ENCODE measurements at places on chromosomes 12 and 14.

DNA sequence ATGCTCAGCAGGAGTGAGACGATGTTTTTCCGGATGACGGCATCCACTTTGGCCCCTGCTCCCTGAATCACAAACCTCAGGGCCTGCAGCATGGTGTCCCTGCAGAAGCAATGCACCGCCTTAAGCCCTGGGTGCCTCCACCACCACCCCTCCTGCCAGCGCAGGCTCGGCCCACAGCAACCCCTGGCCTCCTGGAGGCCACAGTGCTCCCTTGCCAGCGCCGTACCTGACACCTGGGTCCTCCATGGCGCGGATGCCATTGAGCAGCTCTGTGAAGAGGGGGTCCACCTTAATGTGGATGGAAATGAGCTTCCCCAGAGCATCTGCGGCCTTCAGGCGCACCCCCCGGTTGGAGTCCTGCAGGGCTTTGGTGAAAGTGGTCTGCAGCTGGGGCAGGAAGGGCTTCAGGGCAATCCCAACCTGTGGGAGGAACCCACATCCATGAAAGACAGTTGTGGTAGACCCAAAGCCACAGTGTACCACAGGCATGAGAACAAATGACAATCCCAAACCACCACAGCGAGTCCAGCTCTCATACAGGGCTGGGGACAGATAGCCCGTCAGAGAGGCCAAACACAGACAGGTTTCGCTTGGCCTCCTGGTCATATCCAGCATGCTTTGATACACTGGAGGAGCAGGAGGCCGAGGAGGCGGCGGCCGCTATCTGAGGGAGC is 17.9 kb upstream of the RAB35 start:
- DNase-seq: no peak

DNA sequence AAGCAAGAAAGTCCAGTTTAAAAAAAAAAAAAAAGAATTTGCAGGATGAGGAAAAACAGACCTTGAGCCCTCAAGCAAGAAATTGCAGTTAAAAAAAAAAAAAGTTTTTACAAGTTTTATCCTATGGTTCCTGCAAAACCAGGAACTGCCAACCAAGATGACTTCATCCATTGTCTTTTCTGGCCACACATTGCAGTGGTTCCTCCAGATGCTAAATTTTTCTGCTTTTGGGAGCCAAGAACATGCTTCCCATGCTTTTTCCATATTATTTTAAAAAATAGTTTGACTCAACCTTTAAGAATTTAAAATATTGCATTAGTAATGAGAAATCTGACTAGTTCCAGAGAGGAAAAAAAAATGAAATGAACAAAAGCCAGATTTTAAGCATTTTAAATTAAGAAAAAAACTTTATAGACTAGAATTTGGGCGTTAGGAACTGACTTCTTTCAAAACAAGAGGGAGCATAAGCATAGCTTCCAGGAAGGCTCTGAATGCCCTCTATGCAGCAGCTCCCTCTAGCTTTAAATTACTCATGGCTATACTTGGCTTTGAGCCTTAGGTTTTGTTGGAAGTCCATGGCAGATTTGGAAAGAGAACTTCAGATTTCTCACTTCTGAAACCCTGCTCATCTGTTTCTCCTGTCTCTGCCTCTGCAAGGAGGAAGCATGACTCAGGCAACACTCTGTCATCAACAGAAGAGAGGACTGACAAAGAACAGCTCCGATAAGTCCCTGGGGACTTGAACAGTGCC is 124.5 kb downstream of the GPR65 start:
- DNase-seq: no peak

- no peak for DNase-seq
Measured at GRCh38 chr12:98456576-98457573, 58.5 kb upstream of the TMPO start.

- DNase-seq: no peak
Measured at GRCh38 chr14:92969871-92970270, 46.9 kb downstream of the CHGA start.

DNA sequence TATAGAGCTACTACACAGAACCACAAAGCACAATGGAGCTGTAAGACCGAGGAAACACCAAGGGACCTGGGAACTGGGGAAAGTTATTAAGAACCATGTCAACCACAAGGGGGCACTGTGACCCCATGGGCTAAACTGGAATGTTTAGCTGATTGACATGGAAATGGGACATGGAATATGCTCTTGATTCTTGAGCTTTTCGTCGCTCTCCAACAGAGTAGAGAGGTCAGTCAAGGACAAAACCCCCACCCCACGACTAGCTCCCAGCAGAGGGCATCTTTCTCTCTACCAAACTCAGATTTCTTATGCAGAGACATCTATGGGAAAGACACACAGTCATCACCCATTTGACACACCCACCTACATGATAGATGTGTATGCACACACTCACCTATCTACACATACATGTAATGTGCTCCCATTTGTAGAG is 10.1 kb downstream of the NDRG2 start:
- DNase-seq: peak; percentile 79

DNA sequence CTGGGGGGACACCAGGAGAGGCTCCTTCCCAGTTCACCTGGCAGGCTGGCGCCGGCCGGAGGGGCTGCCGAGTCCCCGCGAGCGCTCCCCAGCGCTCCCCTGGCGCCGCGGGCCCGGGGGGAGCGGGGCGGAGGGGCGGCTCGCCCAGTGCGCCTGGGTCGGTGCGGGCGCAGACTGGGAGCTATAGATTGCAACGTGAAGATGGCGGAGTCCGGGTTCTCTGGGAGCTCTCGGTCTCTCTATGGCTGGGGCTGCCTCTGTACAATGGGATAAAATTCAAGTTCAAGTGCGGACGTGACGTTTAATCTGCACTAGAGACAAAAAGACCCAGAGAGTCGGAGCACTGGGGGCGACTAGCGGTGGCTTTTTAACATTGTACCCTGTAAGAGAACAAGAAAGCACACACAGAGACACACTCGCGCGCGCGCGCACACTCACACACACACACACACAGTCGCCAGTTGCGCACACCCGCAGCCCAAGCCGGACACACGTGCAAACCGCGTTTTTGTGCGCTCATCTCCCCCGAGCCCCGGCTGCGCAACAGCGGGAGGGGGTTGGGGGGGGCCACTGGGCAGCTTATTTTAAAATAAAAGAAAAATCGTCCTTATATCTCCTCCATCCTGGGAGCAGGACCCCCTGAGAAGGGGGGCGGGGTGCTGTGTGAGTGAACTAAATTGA is at the start of gene BCL11B:
BCL11B (minus strand) TSS at position 247 of the 681 bp plus-strand sequence. CDS start 979 bp downstream, outside the sequence.
- peak; percentile 10 for DNase-seq

DNA sequence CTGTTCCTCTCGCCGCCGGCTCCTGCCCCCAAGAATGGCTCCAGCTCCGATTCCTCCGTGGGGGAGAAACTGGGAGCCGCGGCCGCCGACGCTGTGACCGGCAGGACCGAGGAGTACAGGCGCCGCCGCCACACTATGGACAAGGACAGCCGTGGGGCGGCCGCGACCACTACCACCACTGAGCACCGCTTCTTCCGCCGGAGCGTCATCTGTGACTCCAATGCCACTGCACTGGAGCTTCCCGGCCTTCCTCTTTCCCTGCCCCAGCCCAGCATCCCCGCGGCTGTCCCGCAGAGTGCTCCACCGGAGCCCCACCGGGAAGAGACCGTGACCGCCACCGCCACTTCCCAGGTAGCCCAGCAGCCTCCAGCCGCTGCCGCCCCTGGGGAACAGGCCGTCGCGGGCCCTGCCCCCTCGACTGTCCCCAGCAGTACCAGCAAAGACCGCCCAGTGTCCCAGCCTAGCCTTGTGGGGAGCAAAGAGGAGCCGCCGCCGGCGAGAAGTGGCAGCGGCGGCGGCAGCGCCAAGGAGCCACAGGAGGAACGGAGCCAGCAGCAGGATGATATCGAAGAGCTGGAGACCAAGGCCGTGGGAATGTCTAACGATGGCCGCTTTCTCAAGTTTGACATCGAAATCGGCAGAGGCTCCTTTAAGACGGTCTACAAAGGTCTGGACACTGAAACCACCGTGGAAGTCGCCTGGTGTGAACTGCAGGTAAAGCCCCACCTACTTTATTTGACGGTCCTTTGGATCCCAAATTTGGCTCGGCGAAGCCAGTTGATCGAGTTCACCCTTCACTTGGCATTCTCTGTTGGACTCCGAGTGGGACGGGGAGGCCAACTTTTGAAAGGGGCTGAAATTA is 1.5 kb downstream of the WNK1 start:
- DNase-seq: peak; percentile 57

- no peak for DNase-seq
Measured at GRCh38 chr14:33950320-33951182, at the start of gene EGLN3. TSS of gene EGLN3 (minus strand) at chr14:33951074. CDS start at chr14:33950752, 322 bp downstream.

DNA sequence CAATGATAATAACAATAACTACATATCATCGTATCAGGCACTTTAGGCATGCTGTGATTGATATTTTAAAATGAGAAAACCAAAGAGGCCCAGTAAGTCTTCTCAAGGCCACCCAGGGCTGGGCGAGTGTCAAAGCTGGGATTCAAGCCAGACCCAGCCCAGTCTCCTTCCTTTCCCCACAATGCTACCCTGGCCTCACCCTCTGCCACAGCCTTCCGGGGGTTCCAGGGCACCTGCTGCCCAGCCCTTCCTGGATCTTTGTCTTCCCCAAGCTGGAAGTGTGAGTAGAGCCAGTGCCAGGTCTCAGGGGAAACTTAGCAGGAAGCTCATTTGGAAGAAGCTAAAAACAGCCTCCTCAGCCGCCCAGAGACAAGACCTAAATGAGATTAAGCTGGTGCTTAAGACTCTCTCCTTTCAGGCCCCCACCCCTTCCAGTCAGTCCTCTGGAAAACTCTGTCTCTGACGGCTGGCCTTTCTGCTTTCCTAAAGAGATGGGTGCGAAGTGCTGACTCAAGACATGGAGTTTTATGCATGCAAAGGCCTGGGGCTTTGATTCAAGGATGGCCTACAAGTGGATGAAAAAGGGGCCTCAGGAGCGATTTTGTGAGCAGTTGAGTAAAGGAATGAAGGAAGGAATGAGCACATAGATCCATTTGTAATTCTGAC is 184.2 kb downstream of the KCNA5 start:
- no peak for DNase-seq

- DNase-seq: no peak
Measured at GRCh38 chr12:45098766-45099165, 47.9 kb upstream of the DBX2 start.

GRCh38 chr14:88669346-88669745 is 106.5 kb downstream of the ZC3H14 start:
- DNase-seq: no peak

GRCh38 chr12:114355389-114356088 is 50.4 kb downstream of the TBX5 start:
- DNase-seq: no peak

Data from OCI-LY7 (cell line).